K562 (cell line): ENCODE measurements at places on chromosomes 2 and 18.

DNA sequence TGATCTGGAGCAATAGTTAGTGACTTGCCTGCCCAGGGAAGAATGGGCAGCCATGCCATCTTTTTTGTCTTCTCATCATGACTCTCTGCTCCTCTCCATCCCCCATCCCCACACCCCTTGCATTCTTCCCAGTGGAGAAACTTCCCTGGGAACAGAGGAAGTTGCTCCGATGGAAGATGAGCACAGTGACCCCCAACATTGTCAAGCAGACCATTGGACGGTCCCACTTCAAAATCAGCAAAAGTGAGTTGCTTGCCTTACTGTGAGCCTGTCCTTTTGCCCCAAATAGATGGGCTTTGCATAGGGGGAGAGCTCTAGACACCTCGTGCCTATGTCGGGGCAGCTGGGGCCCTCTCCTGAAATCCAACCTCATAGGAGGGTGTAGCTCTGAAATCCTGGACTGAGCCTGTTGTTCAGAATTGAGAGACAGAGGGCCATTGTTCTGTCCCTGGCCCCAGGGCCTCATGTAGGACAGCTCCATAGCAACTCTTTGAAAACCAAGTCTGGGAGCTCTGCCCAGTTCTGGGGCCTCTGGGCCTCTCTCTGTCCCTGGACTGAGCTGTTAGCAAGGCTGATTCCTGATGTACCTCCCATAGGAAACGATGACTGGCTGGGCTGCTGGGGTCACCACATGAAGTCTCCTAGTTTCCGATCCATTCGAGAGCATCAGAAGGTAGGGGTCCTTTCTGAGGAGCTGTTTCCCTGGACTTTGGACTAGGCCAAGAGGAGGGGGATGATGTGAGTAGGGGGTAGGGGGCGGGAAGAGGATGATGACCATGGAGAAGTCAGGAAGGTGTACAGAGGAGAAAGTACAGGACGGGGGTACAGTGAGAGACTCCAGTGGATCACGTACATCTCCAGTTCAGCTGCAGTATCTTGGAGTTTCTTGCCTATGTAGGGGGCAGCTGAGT is 35.2 kb downstream of the TTLL4 start:
- DNase-seq, result no peak

DNA sequence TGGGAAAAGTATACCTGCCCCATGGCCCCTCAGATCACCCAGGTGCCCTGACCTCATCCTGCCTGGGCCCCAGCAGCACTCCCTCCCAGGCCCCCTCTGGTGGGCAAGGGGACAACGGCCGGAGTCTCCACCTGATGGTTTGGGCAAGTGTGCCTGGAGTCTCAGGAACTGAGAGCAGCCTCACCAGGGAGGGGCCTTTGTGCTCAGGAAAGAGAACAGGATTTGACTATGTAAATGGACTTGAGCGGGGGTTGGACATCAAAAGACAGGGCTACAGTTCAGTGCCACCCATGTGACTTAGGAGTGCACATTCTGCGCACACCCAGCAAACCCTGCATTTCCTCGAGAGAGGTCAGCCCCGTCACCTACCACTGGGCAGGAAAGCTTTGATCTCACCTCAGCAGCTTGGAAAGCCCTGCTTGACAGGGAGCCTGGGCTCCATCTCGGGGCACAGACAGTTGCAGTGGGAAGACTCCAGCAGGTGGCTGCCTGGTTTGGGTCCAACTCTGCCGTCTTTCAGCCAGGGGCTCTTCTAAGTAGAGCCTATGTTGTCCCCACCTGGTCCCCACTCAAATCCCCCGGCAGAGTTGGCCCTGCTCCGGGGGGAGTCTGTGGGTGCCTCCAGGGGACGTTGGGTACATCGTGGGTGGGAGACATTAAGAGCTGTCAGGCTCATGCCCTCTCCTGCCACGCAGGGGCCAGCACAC is 3.3 kb downstream of the INPP5D start:
- no peak for DNase-seq

- no peak for DNase-seq
Measured at GRCh38 chr2:65355186-65355831, 77.1 kb downstream of the SPRED2 start.

- DNase-seq, result no peak
Measured at GRCh38 chr2:40283111-40283909, 168.6 kb downstream of the SLC8A1 start.
